ENCODE measurements at places on chromosomes 1 and 21.

DNA sequence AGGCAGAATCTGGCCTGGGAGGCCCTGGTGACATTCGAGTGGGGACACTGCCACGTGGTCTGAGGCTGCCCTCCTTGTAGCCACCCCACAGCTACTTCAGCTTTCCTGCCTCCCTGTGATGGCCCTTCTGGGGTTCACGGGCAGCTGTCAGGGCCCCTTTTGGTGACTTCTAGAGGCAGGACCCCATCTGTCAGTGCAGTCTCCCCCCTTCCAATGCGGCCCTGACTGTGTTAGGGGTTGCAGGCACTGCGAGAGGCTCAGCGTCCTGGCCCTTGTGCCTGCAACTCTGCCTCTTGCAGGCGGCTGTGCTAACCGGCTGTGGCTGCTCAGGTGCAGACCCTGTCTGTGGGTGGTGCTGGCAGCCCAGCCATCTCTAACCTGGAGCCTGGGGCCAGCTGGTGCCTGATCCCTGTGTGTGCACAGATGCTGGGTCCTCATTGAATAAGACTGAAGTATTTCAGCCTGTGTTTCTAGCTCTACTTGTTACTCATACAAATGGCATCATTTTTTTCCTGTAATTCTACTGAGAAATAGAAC lies 62.2 kb downstream of the S100B start:
- DNase-seq = no peak

- no peak for DNase-seq
Observed at GRCh38 chr1:169091480-169091941, 15.0 kb upstream of the ATP1B1 start.

DNA sequence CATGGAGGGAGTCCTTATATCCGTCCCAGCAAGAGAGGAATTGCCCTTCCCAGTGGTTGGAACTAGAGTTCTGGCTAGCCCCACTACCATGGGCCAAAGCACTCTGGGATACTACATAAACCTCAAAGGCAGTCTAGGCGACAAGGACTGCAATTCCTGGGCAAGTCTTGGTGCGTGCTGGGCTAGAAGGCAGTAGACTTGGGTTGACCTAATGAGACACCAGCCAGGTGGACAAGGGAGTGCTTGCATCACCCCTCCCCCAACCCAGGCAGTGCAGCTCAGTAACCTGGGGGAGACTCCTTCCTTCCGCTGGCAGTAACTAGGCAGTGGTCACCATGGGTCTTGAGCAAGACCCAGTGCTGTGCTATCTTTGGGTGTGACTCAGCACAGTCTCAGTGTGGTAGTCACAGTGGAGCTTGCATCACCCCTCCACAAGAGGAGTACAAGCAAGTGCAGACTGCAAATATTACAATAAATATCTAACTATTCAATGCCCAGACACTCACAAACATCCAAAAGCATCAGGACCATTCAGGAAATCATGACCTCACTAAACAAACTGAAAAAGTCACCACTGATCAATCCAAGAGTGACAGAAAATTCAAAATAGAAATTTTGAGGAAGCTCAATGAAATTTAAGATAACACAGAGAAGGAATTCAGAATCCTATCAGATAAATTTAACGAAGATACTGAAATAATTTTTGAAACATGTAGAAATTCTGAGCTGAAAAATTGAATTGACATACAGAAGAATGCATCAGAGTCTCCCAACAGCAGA lies 84.7 kb upstream of the LYPLAL1 start:
- DNase-seq = no peak

DNA sequence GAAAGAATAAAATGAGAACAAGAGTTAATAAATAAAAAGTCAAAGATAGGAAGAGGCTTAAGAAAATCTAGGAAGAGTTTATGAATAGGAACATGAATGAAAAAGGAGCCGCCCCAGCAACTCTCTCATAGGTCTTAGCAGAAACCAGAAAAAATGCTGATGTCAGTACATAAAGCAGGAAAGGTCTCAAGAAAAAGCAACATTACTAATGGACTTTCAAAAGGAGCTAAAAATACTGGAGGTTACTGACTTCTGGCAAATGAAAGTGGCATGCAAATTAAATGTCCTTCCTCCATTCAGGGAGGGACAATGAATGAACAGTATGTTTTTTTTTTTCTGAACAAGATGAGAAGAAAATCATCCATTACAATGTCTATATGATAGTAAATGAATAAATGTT lies 387.6 kb downstream of the BRINP2 start:
- no peak for DNase-seq

DNA sequence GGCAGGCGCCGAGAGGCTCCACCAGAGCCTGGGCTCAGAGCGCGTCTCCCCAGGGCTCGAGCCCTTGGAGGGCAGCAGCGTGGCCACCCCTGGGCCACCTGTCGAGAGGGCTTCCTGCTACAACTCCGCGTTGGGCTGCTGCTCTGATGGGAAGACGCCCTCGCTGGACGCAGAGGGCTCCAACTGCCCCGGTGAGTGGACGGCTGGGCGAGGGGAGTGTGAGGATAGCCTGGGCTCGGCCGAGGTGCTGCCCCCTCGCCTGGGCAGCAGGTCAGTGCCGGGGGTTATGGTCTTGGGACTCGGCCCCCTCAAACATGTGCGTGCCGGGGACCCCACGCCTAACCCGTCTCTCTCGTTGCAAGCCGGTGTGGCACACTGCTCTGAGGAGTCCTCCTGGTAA lies 26.8 kb downstream of the AGRN start:
- no peak for DNase-seq

DNA sequence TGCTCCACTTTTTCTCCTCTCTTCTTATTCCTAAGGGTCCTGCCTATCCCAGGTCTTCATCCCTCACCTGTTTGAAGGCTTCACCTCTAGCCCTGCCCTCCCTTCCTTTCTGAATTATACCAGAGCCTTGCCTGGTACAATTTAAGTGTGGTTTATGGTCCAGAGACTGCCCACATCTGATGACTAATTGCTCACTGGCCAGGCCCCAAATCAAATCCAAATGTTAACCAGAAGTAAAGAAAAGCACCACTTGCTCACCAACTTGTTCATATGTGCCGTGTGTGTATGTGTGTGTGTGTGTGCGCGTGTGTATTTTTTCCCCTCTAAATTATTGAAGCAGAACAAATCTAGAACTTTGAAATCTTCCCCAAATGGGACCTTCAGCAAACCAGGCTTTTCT lies 26.4 kb downstream of the MYOM3 start:
- no peak for DNase-seq

Measured in activated CD8-positive, alpha-beta T cell treated with anti-CD3 and anti-CD28 coated beads, Interleukin-2, amount 10 ng/mL, durations not matched to agents 7 days and 5 days (primary cell).